ENCODE measurements at places on chromosomes 5 and 9. TPM values are rescaled to one million over a fixed set of nuclear protein-coding genes. Genes with fewer than 3 reads are reported as not detected.

Gene TMC1
- total RNA-seq: not detected

Gene MELK
- total RNA-seq: 5.3 TPM

Gene PLPPR1
- total RNA-seq: not detected

Gene SLCO4C1
- not detected for total RNA-seq

Gene THG1L
- total RNA-seq: 21.4 TPM

Gene RMRP
- total RNA-seq: 6,137 TPM

Gene FOXD4L3
- total RNA-seq: not detected

Gene CPLANE1
- total RNA-seq: 27.6 TPM

Gene PCDHA13
- under 0.01 TPM for total RNA-seq

Gene IGFBPL1
- not detected for total RNA-seq

Gene AIF1L
- total RNA-seq: 3.1 TPM

Gene PARP8
- total RNA-seq: 16.3 TPM

Gene LHX6
- total RNA-seq: not detected

Gene LECT2
- not detected for total RNA-seq

Gene ELOVL7
- total RNA-seq: 0.33 TPM

Gene SCGB3A2
- total RNA-seq: not detected

Gene PLPP7
- total RNA-seq: 9.3 TPM

Gene GCNT4
- total RNA-seq: 2.3 TPM

Gene PCSK1
- total RNA-seq: 0.15 TPM

Gene SPINK6
- not detected for total RNA-seq

Gene CDC26
- 28.9 TPM for total RNA-seq

Gene PFN3
- total RNA-seq: not detected

Gene MLANA
- total RNA-seq: not detected

Gene F2RL1
- total RNA-seq: 8.6 TPM

Gene ENHO
- total RNA-seq: not detected

Gene UBAC1
- 31.4 TPM for total RNA-seq

Gene FCN1
- not detected for total RNA-seq

Gene PTGR1
- total RNA-seq: 161 TPM

Gene HRH2
- not detected for total RNA-seq

Gene TOR2A
- total RNA-seq: 4.5 TPM

Gene ESM1
- total RNA-seq: 3.3 TPM

Gene NNT
- 96.8 TPM for total RNA-seq

Gene IFNE
- total RNA-seq: 11.2 TPM

Gene KIF24
- total RNA-seq: 0.50 TPM
